ENCODE measurements at places on chromosomes 6 and 20. TPM values are rescaled to one million over a fixed set of nuclear protein-coding genes. Genes with fewer than 3 reads are reported as not detected.

Gene NOTCH4
- polyA plus RNA-seq = 25.1 TPM

Gene APCDD1L
- 5.4 TPM for polyA plus RNA-seq

DNA sequence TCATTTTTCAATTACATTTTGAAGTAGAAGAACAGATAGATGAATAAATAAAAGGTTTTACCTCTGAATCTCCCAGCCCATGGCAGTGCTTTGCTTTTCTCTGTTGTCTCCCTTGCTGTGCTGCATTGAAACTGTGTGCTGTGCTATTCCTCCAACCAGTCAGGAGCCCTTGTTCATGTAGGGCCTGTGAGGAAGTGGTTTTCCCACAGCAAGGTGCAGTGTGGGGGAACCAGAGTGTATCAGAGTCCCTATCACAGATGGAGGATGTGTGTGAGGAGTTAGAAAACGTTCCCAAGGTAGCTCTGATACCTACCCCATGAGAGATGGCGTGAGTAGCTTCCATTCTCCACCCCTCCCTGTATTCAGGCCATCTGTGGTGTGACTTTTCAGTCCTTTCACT, 72.8 kb upstream of the RALGAPA2 start:
- DNase-seq = no peak

Gene TRAPPC3L
- polyA plus RNA-seq = not detected

Gene CSNK2A1
- polyA plus RNA-seq = 111 TPM

Gene COL11A2
- 49.7 TPM for polyA plus RNA-seq

DNA sequence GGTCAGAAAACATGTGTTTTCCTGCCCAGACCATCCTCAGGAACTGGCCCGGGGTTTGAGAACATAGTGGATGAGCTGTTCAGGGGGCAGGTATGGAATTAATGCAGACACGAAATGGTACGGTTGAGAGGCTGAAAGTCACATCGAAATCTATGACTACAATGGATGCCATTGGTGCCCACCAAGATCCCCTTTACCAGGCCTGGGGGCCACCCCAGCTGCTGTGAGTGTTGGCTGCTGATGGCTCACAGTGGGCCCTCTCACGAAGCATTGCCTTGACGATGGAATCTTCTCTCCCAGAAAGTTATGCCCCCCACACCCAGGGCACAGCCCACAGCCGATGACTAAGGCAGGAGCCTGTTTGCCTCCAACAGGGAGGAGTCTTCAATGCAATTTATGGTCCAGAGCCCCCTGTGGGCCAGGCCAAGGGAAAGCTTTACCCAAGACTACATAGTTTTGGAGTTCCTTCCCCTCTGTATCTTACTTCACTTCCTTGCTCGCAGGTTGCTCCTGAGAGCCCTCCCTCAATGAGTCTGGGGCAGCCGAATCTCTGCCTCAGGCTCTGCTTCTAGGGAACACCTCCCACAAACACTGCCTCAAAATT, 92.6 kb downstream of the BFSP1 start:
- no peak for DNase-seq
